OCI-LY7 (cell line): ENCODE measurements at places on chromosomes 3 and 15.

DNA sequence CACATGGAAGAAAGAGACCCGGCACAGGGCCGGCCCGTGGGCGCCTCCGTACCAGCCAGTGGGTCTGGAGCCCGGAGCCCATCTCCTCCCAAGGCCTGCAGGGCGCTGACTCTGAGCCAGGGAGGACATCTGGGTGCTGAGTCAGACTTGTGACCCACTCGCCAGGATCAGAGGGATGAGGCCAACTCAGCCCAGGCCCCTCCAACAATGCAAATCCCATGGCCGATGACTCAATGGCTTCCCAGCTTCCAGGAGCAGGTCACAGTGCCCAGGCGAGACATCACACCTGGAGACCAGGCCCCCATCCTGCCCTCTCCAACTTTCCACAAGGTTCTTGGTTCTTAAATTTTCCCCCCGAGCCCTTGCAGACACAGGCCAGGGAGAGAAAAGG, 95.1 kb downstream of the LRIG1 start:
- DNase-seq, result no peak

DNA sequence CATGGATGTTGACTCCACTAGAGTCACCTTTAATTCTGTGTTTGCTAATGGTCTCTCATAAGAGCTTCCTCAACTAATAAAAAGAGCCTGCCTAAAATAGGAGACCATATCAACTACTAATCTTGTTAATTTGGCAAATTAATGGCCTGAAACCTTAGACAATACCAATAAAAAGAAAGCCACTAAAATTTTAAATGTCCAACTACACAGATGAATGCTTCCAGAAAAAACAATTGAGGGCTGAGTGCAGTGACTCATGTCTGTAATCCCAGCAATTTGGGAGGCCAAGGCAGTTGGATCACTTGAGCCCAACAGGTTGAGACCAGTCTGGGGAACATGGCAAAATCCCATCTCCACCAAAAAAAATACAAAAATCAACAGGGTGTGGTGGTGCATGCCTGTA, 230.9 kb downstream of the NSUN3 start:
- DNase-seq, result no peak

- DNase-seq, result no peak
These were observed 11.4 kb downstream of the DET1 start for GRCh38 chr15:88535100-88535499.

DNA sequence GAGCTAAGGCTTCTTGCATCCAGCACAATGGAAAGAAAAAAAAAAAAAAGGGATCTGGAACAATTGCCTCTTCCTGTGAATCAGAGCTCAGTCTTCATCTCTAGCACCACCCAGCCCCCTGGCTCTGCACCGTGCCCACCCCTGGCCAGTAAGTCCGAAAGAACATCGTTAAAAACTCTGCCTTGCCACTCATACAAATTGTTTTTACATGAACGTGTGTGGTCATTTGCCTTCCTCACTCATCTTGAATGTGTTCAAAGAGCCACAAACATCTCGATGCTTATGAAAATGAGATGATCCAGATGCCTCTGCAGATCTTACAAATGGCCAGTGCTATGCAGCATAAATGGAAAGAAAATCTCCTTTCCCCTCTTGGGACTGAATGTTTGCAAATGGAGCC, 400.0 kb upstream of the PPP2R3A start:
- no peak for DNase-seq

- DNase-seq, result no peak
These were observed 104.2 kb upstream of the THRB start for GRCh38 chr3:24598695-24599470.

GRCh38 chr3:182795389-182795782, 2.1 kb downstream of the ATP11B start:
- DNase-seq, result peak; percentile 76

GRCh38 chr3:101124125-101124524, 130.9 kb upstream of the ABI3BP start:
- DNase-seq, result no peak

- no peak for DNase-seq
These were observed 165.2 kb upstream of the TP63 start for GRCh38 chr3:189466004-189466403.

- no peak for DNase-seq
These were observed 18.7 kb upstream of the OR4F6 start for GRCh38 chr15:101784644-101785043.

DNA sequence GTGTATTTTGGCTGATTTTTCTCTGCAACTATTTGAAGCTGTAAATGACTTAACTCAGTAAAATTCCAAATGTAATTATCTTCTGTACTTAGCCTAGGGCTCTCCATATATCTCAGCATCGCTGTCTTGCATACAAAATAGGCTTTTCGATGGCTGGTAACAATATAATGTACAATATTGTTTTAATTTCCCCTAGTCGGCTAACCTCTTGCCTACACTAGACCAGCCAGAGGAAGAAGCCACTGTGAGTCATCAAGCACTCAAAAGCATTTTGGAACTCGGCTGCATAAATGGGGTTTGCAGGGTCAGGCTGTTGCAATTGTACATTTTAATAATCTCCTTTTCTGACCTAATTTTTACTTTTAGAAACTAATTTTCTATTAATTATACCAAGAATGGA, 583.8 kb downstream of the FOXP1 start:
- DNase-seq, result no peak

DNA sequence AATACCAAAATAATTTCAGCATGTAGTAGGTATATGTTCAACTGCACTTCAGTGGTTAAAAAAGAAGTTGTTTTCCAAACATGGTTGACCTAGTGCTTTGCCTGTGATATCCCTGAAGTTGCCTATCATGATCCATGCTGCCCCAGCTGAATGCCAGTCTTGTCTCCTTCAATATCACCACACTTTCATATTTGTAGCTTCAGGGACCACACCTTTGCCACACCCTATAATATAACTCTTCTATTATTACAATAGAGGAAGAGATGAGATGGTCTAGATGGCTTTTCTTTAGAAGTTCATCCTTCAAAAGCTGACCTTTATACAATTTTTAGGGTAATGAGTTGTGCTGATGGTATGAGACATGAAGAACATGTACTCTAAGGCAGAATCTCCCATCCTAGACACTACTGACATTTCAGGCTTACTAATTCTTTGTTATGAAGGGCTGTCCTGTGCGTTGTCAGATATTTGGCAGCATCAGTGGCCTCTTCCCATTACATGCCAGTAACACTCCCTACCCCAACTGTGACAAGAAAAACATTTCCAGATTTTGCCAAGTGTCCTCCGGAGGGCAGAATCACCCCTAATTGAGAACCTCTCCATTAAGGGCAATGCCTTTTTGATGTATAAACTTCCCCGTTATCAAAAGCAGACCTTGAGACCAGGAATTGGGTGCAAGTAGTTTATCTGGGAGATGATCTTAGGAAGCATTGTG, 76.2 kb upstream of the PLCL2 start:
- DNase-seq, result no peak

DNA sequence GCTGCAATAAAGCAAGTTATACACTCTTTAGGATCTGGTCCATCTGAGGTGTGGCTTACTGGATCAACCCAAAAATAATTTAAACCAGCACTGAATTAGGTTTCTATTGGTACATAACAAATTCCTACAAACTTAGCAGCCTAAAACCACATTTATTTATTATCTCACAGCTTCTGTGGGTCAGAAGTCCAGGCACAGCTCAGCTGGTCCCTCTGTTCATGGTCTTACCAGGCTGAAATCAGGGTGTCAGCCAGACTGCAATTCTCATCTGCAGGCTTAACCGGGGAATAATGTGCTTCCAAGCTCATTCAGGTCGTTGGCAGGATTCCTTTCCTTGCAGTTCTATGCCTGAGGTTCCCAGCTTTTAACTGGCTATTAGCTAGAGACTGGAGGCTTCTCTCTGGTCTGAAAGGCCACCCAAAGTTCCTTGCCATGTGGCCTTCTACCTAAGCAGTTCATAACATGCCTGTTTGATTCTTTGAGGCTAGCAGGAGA, 477.4 kb upstream of the WNT5A start:
- DNase-seq, result no peak

DNA sequence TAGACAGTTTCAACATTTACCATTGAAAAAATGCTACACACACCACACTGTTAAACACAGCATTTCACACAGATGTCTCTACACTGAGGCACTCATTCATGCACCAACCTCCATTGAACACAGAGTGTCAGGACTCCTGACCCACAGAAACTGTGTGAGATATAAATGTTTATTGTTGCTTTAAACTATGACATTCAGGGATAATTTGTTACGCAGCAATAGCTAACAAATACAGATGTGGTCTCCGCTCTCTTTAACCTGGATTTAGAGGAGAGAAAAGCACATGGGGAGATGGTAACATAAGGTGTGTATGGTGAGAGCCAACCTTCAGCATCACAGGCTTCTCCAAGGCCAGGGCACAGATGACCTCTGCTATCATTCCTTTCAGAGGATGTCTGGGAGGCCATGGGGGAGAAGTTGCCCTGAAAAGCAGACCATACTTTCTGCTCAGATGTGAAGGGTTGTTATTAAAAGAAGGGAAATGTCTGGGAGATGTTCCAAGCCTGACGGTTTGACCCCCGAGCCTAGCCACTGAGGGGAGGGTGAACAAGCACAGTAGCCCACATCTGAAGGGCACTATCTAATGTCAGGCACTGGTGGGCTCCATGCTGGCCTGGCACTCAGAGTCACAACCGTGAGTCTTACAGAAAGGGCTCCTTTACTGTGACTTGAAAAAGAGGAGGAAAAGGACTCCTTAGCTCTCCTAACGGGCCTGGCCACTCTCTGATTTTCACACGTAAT, 284.5 kb upstream of the TLE3 start:
- no peak for DNase-seq

DNA sequence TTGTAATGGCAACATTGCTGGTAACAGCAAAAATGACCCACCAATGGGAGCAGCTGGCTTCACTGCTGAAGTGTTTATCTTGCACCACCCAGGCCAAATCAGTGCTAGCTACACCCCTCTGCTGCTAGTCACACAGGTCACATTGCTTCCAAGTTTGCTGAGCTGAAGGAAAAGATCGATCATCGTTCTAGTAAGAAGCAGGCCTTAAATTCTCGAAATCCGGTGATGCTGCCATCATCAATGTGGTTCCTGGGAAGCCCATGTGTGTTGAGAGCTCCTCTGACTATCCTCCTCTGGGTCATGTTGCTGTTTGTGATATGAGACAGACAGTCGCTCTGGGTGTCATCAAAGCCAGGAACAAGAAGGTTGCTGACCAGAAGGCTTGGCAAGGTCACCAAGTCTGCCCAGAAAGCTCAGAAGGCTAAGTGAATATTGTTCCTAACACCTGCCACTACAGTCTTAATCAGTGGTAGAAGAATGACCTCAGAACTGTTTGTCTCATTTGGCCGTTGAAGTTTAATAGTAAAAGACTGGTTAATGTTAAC, 21.2 kb downstream of the TM4SF4 start:
- DNase-seq, result no peak

DNA sequence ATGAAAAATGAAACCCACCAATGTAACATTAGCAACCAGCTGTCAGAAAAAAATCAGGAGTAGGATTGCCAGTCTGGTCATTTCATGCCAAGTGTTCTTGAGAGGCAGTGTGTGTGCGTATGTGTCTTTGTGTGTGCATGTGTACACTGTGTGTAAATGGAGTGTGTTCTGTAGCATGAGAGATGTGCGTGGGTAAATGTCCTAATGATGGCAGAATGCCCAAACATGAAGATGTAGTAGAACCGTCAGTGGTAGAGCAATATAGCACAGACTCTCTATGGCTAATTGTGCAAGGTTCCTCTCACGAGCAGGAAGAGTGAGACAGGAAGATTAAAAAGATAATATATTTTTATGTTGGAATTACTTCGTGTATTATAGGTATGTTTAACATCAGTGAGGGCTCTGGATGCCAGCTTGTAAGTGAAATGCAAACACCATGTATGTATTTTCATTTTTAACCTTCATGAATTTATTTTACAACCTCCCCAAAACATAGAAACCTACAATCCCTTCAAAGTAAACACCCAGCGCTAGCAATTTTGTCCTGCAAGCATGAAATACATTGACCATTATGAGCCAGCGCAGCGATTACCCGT, 1038.7 kb downstream of the IGSF11 start:
- DNase-seq, result no peak

- DNase-seq, result no peak
These were observed 153.1 kb downstream of the VGLL3 start for GRCh38 chr3:86837871-86838270.

GRCh38 chr3:14475621-14476020, 64.5 kb downstream of the GRIP2 start:
- DNase-seq, result no peak

GRCh38 chr3:107650788-107651187, 128.0 kb downstream of the BBX start:
- DNase-seq, result no peak

- DNase-seq, result no peak
These were observed 60.2 kb downstream of the SLTM start for GRCh38 chr15:58873267-58873666.

DNA sequence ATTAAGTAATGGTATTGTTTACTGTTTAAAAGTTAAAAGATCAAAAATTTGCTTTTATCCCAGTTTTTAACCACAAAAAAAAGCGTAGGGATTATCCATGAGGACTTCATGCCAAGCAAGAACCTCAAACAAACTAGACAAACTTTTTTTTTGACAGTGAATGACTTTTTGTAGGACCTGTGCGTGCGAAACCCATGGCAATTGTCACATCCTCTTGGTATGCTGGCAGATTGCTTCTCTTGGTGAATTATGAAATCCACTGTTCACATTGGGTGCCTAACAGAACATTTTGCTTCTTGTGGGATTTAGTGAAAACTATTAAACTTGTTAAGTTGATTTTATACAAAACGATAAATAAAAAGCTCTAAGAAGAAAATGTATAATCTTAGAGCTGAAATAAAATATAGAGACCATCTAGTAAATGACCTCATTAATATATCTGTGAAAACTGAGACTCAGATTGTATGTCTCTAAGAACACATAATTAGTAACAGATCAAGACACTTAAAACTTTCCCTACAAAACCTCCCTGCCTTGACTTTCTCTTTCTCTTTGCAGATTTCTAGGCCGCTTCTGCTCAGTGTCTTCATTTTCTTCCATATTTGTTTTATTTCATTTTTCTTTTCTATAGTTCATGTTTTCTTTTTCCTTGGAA, 87.3 kb upstream of the CGNL1 start:
- no peak for DNase-seq

- no peak for DNase-seq
These were observed 14.2 kb downstream of the MRAS start for GRCh38 chr3:138362538-138362937.

DNA sequence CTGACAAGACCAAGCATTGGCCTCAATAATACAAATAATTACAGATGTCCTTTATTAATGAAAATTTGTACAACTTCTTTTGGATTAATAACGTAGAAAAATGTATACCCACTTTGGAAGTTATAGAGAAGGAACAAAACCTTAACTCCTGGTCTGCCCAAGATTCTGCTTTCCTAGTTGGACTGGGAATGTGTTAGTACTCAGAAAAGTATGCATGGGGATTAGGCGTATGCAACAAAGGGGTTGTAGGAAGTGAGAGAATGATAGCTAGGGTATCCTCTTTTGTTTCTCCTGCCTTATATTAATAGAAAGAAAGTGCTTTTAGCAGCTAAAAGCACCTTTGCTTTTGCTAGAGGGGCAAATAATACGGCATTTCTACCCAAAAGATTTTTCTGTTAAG, 116.2 kb upstream of the LRRFIP2 start:
- no peak for DNase-seq
